Activated CD4-positive, alpha-beta T cell treated with anti-CD3 and anti-CD28 coated beads, Interleukin-2, Interleukin-6, amounts not matched to agents 100 ng/mL and 50 ng/mL, durations not matched to agents 16 hours and 8 hours (primary cell): ENCODE measurements at places on chromosomes 4 and X.
A peak's percentile ranks its signal among the peaks of the same experiment; 100 is the strongest.

GRCh38 chrX:50436797-50437196, 33.8 kb downstream of the DGKK start:
- no peak for DNase-seq

- peak; percentile 3 for DNase-seq
Observed at GRCh38 chr4:118683513-118683912, 1.7 kb upstream of the METTL14 start.

DNA sequence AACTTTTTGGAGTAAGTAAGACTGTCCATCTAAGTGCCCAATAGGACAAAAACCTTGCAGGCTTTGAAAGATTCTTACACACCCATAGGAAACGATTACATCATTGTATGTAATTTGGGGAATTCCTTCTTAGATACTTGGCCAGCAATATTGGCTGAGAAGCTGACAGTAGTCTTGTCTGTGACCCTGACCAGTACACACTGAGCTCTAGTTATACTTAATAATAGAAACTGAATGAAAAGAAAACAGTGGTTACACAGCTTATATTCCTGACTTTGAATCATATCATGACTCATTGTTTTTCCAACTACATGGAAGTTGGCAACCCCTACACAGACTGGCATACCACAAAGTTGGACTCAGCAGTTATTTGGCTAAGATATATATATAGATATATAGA, 7.1 kb upstream of the TLR2 start:
- no peak for DNase-seq

GRCh38 chr4:89954906-89955695, 60.4 kb downstream of the MMRN1 start:
- DNase-seq: no peak

DNA sequence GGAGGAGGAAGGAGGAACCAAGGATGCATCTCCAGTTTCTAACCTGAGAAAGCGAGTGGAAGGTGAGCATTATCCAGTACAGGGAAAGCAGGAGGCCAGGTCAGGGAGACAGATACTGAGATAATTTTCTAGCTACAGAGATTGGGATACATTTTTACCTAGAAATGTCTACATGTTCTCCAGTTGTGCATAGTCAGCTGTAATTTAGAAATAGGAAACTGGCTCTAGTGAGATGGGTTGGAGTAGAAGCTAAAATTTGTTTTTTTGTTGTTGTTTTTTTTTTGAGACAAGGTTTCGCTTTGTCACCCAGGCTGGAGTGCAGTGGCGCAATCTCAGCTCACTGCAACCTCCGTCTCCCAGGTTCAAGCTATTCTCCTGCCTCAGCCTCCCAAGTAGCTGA, 71.3 kb downstream of the FNIP2 start:
- DNase-seq: no peak

- no peak for DNase-seq
Observed at GRCh38 chrX:94977986-94978385, 1304.0 kb downstream of the FAM133A start.

- no peak for DNase-seq
Observed at GRCh38 chr4:26455571-26455970, 34.7 kb downstream of the CCKAR start.

GRCh38 chr4:101953949-101954348, 163.4 kb downstream of the BANK1 start:
- no peak for DNase-seq

DNA sequence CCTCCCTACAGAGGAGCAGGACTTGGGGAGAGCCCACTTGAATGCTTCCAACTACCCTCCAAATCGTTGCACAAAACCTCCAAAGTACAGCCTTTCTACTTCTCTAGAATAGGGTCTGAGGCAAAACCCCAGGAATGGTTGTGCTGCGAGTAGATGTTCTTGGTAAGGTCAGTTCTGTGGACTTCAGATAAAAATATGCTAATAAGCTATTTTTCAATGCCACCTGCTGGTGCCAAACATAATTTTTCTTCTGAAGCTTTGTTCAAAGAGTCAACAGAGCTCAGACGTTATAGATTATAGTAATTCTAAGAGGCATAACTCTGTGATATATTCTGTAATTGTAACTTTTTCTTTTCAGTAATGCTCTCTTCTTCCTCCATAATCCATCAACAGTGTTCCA, 425.7 kb downstream of the GPAT3 start:
- DNase-seq: no peak

DNA sequence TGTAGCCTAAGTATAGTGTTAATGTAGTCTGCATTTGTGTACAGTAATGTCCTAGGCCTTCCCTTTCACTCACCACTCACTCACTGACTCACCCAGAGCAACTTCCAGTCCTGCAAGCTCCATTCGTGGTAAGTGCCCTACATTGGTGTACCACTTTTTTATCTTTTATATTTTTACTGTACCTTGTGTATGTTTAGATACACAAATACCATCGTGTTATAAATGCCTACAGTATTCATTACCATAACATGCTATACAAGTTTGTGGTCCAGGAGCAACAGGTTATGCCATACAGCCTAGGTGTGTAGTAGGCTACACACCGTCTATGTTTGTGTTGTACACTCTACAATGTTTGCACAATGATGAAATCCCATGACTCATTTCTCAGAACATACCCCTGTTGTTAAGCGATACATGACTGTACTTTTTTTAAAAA, 15.4 kb downstream of the TSPAN5 start:
- DNase-seq: peak; percentile 45

DNA sequence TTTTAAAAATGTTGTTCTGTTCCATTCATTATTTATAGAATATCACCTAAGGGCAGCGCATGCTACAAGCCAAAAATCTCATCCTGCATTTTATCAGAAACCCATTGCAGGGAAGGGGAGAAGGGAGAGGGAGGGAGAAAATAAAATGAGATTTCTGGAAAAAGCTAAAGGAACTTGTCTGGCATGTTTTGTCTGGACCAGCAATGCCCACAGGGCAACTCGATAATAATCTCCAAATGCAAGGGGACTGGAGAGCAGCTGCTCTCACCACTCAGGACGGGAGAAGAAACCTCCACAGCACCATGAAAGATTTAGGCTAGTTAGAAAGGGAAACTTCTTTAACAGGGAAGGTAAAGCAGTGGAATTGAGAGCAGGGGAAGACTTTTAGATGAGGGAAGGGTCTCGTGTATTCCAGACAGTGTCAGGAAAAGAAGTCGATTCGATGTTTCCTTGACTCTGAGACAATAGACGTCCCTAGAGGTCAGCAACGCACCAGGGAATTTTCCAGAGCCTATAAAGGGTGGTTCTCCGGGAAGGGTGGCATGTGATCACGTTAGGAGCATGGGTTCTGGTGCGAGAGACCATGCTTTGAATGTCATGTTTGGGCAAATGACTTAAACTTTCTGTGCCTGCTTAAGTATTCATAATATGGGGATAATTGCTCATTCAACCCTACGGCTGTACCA, 132.2 kb upstream of the NDP start:
- DNase-seq: no peak

GRCh38 chr4:146158036-146158745, 17.3 kb upstream of the LSM6 start:
- no peak for DNase-seq

GRCh38 chr4:25881193-25881592, 18.4 kb upstream of the SEL1L3 start:
- no peak for DNase-seq

DNA sequence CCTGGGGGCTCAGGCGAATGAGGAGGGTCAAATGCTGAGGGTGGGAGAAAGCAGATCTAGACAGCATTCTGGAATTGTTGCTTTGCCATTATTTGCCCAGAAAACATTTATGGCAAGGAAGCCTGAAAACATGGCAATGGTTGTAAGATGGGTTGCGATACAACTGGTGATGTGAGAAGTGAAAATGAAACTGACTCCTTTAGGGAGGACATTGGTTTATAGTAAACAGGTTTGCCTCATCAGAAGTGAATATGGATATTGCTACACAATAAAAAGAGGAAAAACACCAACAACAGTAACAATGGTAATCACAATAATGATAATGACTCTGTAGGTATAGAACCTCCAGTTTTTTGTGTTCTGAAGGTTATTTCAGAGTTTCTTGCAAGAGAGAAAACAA, 107.0 kb upstream of the TBC1D9 start:
- no peak for DNase-seq

GRCh38 chr4:55549888-55550287, 3.2 kb upstream of the CLOCK start:
- DNase-seq: peak; percentile 63

- no peak for DNase-seq
Observed at GRCh38 chrX:1493412-1493811, 40.7 kb upstream of the ASMTL start.

DNA sequence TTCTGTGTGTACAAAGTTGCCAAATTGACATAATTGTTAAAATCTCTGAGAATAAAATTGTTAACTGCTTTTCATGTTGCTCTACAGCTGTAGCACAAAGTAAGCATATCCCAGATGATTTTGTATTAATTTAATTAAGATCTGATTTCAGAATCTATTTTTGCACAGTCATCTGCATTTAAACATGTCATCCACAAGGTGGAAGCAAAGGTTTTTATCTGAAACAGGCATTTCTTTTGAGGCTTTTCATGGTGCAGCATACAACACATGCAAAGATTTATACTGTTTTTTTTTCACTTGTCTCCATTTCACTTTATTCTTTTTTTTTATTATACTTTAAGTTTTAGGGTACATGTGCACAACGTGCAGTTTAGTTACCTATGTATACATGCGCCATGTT, 51.2 kb downstream of the GC start:
- DNase-seq: no peak

DNA sequence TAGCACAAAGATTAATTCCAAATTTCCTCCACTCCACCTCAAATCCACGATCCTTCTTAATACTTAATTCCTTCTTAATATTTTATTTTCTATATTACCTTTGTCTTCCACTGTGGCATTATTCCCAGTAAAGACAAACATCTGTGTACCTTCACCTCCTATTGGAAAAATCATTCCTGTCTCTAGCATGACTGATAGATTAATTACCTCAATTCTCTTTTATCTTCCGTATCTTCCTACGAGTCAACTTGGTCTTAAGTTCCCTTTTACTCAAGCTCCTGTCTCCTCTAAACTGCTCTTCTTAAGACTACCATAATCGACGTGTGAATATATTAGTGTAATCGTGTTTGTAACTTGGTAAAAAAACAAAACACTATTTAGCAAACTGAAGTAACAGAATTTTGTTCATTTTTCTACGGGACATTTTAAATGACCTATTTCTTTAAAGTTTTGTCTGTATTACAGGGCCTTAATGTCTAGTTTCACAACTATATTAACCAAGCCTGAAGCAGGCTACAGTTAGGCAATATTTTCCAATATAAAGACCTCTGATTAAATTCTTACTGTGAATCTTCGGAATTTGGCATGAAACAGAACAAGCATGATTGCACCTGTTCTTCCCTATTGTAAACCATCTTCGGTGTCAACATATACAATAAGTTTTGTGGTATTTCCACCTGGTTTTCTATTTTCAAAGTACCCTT, 1.1 kb upstream of the USP38 start:
- no peak for DNase-seq

- no peak for DNase-seq
Observed at GRCh38 chr4:1856943-1857699, 1.2 kb upstream of the LETM1 start.

DNA sequence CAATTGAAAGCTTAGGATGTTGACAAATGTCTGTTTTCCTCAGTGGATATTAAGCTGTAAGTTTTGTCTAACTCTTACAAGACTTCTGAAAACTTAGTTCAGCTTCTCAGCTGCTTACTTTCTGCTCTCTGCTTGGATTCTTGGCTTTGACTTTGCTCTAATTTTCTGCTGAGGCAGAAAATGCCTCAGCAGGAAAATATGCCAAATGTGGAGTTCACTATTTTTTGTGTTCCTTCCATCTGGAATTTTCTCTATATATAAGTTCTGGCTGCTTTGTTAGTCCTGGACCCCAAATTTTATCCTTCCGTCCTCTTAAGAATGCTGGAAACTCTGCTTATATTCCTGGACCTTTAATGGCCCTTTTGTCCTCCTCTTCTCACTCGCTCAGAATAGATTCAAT, 352.6 kb upstream of the NWD2 start:
- DNase-seq: no peak

- no peak for DNase-seq
Observed at GRCh38 chr4:37516057-37516775, 170.0 kb downstream of the RELL1 start.

DNA sequence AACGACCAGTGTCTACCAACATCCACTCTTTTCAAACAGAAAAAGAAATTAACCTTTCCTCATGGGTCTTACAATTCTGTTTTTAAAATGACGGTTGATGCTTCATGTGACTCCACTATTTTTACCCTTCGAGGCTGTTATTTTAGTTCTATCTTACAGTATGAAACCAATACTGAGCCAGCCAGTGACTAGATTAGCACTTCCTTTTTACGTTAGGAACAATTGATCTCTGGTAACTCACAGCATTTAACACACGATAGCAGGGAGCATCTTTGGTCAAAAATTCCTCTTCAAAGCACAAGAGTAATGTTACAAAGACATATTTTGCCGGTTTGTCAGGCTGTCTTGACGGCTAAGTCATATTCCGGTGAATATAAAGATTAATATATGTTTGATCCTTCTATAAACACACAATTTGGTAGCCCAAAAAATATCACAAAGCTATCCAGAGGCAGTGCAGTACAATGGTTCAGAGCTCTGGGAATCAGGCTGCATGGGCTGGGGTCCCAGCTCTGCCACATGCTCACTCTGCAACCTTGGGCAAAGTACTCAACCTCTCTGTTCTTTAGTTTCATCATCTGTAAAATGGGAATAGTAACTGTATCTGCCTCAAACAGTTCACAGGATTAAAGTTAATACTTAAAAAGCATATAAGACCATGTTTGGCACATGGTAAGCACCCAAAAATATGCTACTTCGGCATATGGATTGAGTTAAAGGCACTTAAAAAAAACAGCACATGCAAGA, 62.9 kb upstream of the TXK start:
- no peak for DNase-seq

GRCh38 chr4:88457307-88458103, 586 bp downstream of the HERC5 start:
- peak; percentile 25 for DNase-seq

- no peak for DNase-seq
Observed at GRCh38 chrX:17187136-17187756, 187.8 kb upstream of the NHS start.

DNA sequence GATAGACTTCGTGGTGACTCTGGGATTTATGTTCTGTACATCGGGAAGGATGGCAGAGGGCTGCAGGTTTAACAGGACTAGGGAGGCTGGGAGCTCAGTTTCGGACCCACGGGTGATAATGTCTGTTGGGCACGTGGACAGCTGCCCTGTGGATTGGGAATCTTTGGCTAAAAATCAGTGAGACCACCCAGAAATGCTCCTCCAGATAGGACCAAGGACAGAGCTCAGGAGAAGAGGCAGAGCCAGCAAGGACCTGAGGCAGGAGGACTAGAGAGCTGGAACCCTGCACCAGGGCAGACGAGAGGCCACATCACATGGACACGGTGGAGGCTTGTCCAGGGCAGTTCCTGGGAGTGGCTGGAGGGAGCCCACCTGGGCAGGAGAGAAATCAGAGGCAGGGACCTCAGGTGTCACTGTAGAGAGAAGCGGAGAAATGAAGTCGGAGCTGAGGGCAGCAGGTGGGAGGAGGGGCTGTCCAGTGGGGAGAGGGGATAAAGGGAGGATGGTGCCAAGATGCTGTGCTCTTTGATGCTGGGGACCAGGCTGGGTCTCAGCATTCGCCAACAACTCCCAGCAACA, 79.2 kb downstream of the CPZ start:
- no peak for DNase-seq
